Endodermal cell (in vitro differentiated cells): ENCODE measurements at places on chromosomes 12 and 14.
A peak's percentile ranks its signal among the peaks of the same experiment; 100 is the strongest.

GRCh38 chr12:5403411-5403810 is 28.5 kb upstream of the NTF3 start:
- no peak for DNase-seq

DNA sequence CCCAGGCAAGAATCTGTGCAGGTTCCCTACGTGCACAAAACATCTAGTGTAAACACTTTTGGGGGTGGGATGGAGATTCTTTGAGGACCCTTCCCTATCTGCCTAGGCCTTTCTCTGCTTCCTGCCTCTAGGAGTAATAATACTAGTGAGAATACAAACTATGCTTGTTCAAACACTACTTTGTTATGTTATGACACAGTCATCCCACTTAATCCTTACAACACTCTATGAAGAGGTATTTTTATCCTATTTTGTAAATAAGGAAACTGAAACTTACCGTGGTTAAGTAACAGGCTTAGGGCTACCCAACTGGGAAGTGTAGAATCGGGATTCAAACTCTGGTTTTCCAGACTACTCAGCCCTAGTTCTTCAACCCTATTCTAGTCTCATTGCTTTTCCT is 96.5 kb downstream of the KCNA5 start:
- no peak for DNase-seq

- DNase-seq = peak; percentile 75
Observed at GRCh38 chr12:67222302-67222701, 46.9 kb upstream of the CAND1 start.

GRCh38 chr12:72024613-72025012 is 86.0 kb downstream of the TPH2 start:
- DNase-seq = no peak

DNA sequence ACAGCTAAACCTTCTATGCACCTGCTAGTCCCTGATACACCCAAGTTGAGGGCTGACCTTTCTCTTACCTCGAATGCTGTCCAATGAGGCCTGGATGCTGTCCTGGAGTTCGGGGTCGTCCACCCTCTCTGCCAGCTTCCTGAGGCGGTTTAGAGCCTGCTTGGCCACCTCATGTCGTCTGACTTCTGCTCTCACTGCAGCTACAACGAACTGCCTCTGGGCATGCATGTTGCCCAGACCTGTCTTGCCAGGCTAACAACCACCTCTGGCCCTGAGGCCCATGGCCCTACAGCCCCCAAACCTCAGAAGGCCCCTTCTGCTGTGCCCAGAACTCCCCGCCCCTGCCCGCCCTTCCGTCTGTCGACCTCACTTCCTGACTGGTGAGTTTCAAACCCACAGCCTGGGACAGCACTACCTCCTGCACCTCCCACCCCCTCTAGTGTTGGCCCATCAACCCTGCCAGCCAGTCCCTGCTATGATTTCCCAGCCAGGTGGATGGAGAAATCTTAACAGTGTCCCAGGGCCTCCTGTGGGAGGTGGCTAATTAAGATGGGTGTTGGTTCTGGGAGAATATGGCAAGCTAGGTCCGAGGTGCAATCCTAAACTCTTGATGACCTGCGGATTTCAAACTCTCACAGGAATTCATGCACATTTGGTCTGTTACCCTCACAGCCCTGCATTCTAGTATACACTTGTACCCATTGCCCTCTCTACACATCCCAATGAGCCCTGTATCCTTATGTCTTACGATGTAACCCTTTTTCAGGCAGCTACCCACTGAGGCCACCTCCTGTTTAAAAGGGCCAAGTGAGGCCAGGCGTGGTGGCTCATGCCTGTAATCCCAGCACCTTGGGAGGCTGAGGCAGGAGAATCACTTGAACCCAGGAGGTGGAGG is 2.7 kb upstream of the TSPAN31 start:
- DNase-seq = peak; percentile 84

DNA sequence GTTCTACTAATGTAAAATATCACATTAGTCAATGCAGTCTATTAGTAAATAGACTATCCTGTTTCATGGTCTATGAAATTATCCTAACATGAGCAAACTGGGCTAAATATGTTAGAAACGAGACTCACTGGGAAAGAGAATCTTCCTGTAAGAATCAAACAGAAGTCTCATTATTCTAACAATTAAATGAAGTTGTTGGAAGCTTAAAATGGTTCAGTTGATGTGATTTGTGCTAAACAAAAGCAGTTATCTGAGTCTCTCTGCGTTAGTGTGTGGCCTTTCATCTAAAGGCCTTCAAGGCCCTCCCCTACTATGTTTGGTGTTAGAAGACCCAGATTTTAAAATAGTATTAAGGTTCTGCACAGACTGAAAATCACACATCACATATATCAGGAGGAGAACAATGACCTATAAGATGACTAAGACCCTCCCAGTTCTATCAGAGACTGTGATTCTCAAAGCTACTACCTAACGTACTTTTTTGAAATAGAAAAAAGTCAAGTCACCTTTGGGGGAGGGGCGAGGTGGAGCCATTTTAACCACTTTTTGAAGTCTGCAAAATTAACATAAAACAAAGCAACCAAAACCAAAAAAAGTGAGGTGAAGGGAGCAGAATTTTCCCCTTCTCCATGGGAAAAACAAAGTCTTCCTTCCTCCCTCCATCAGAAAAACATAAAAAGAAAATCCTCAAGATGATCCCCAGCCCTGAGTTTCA is 82.3 kb downstream of the DENND5B start:
- DNase-seq = no peak
